ENCODE measurements at places on chromosomes 4 and X.

DNA sequence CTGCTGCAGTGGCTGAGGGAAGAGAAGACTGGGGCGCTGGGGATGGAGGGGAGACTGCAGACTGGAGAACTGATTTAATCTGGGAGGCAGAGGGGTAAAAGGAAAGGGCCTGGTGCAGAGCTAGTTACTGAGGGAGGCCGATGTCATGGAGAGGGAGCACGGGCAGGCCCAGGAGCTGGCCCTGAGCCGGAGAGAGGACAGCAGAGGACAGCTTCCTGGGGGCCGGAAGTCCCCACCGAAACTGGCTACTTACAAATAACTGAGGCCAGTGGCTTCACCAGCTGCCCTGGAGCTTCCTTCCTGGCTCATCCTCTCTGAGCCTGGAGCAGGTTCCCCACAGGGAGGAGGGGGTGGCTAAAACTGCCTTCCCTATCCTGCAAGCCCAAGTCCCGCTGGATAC lies 26.9 kb downstream of the NSG1 start:
- H3K4me3 ChIP-seq = no peak overlapping the region
- no peaks in the 10 kb centered on the region for H3K27me3 ChIP-seq
- H3K36me3 ChIP-seq = peaks cover 7% of the 10 kb centered on the region
- H3K27ac ChIP-seq = no peak overlapping the region

- H3K27ac ChIP-seq = no peak overlapping the region
- DNase-seq = no peak
- no peaks in the 10 kb centered on the region for H3K36me3 ChIP-seq
- H3K27me3 ChIP-seq = no peaks in the 10 kb centered on the region
- no peak overlapping the region for H3K4me3 ChIP-seq
- H3K4me1 ChIP-seq = peaks cover 1% of the 10 kb centered on the region
Observed at GRCh38 chr4:158835226-158836001, 66.6 kb downstream of the FNIP2 start.

DNA sequence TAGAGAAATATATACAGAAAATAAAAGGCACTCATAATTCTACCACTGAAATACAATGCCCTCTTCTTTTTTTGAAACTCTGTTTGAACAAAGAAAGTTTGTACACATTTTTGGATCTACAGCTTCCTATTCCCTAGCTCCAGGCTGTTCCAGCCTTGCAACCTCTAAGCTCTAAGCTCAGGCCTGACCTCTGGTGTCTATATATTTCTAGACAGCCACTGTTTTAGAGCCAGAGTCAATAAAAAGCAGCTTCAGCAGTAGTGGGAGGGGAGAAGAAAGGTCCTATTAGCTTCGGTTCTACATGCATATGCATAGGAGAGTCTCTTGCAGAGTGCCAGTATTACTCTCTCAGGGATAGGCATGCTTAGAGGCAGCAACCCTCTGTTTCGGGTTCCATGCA lies 39.7 kb downstream of the CLDN2 start:
- H3K4me3 ChIP-seq = no peak overlapping the region
- no peaks in the 10 kb centered on the region for H3K4me1 ChIP-seq
- H3K27ac ChIP-seq = no peak overlapping the region
- no peaks in the 10 kb centered on the region for H3K27me3 ChIP-seq
- H3K36me3 ChIP-seq = no peaks in the 10 kb centered on the region
- no peak for DNase-seq

DNA sequence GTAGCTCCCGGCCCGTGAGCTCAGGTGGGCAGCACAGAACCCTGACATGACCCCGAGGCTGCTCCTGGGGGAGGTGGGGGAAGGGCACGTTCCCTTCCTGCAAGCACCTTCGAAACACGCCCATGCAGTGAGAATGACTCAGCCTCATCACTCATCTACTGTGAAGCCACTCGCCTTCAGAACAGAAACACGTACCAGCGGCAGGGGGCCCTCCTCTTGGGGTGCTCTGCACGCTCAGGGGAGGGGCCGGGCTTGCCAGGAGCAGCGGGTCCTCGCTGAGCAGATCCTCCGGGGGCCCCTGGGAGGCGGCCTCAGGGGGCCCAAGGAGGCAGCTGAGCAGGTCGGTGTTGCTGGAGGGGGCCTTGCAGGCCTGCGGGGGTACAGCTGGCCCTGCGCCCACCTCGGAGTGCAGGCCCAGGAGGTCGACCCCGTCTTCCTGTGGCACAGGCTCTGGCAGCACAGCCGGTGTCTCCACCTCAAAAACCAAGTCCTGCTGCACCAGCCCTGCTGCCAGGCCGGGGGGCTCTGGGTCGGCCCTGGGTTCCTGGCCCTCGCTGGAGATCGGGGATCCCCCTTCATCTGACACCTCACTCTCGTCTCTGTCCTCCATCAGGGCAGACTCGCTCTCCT lies 40.9 kb upstream of the CPLX1 start:
- DNase-seq = no peak
- no peaks in the 10 kb centered on the region for H3K27me3 ChIP-seq
- no peaks in the 10 kb centered on the region for H3K4me1 ChIP-seq
- peaks cover 34% of the 10 kb centered on the region for H3K36me3 ChIP-seq
- H3K4me3 ChIP-seq = no peak overlapping the region

GRCh38 chr4:9987749-9988362 lies 33.4 kb downstream of the SLC2A9 start:
- no peak for DNase-seq
- H3K4me1 ChIP-seq = no peaks in the 10 kb centered on the region
- no peak overlapping the region for H3K4me3 ChIP-seq
